ENCODE measurements at places on chromosomes 6 and 20. TPM values are rescaled to one million over a fixed set of nuclear protein-coding genes. Genes with fewer than 3 reads are reported as not detected.

The MYH7B gene
- polyA plus RNA-seq, result 5.5 TPM

The KHDC3L gene
- polyA plus RNA-seq, result 0.59 TPM

The GPX5 gene
- polyA plus RNA-seq, result not detected

The RAB5IF gene
- polyA plus RNA-seq, result 74.6 TPM

The LAMA4 gene
- polyA plus RNA-seq, result 60.5 TPM

The F13A1 gene
- 9.8 TPM for polyA plus RNA-seq

Data from spinal cord (tissue), 10 donors.